NCI-H1105 (cell line): ENCODE measurements at places on chromosomes 2 and 18.

DNA sequence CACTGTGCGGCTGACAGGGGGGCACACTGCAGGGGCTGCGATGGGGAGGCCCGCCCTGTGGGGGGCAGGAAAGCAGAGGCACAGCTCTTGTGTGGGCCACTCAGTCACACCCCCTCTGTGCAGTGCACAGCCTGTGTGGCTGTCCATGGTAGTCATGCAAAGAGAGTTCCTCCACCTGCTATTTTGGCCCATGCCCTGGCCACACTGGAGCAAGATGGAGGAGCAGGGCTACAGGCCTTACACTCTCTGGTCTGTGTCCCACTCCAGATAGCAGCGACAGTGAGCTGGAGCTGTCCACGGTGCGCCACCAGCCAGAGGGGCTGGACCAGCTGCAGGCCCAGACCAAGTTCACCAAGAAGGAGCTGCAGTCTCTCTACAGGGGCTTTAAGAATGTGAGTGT is 28.5 kb upstream of the FAHD2A start:
- no peak for DNase-seq

- no peak for DNase-seq
Observed at GRCh38 chr2:221791844-221792243, 219.7 kb upstream of the EPHA4 start.

- peak; percentile 50 for DNase-seq
Observed at GRCh38 chr2:72920318-72921087, 3.2 kb downstream of the EMX1 start.

- no peak for DNase-seq
Observed at GRCh38 chr18:23824240-23824639, 135.0 kb downstream of the LAMA3 start.

DNA sequence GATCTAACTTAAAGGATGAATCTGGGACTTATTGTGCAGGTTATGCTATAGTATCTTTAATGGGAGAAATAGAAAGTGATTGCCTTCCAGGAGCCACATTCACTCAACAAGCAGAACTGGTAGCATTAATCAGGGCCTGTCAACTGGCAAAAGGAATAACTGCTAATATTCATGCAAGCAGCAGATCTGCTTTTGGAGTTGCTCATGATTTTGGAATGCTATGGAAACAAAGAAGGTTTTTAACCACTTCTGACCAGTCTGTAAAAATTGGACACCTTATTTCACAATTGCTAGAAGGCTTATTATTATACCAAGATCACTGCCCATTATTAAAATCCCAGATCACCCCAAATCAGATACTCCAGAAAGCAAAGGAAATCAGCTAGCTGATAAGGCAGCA is 200.4 kb downstream of the MREG start:
- no peak for DNase-seq

- no peak for DNase-seq
Observed at GRCh38 chr18:22176420-22177326, 7.3 kb downstream of the GATA6 start.

DNA sequence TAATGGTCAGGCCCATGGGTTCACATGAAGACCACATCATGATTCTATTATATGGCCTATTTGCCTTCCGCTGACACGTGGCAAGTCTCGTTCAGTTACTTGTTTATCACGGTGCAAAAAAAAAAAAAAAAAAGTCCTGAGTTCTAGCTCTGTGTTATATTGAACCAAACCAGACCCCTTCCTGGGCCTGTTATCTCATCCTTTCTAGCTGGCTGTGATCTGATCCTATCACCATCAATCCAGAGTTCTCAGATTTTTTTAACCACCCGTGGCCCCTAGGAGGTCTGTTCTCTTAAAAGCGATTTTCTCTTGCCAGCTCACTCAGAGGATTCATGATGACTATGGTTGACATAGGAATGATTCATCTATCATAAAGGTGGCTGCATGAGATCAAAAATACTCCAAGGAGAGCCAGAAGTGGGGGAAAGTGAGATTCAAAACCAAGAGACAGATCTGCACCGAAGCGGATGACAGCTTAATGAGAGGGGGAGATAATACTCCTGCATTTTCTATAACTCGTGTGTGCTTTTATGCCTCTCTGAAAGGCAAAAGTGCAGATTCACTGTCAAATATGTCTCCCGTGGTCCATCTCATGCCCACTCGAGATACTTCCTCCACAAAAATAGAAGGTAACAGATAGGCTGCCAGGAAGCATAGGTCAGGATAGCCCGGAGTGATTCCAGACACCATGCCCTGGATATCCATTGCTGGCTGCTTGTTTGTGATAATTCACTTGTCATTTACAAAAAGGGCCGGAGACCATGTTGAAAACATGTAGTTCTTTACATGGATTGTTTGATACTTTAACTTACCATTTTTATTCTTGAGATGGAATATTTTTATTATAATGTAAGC is 505.7 kb upstream of the KLHL29 start:
- no peak for DNase-seq

DNA sequence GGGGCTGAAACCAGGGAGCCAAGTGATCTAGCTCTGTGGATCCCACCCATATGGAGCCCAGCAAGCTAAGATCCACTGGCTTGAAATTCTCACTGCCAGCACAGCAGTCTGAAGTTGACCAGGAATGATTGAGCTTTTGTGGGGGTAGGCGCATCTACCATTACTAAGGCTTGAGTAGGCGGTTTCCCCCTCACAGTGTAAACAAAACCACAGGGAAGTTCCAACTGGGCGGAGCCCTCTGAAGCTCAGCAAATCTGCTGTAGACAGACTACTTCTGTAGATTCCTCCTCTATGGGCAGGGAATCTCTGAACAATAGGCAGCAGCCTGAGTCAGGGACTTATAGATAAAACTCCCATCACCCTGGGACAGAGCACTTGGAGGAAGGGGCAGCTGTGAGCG is 96.7 kb downstream of the CCDC148 start:
- DNase-seq: no peak

- DNase-seq: no peak
Observed at GRCh38 chr18:8969639-8970390, 132.7 kb upstream of the NDUFV2 start.

DNA sequence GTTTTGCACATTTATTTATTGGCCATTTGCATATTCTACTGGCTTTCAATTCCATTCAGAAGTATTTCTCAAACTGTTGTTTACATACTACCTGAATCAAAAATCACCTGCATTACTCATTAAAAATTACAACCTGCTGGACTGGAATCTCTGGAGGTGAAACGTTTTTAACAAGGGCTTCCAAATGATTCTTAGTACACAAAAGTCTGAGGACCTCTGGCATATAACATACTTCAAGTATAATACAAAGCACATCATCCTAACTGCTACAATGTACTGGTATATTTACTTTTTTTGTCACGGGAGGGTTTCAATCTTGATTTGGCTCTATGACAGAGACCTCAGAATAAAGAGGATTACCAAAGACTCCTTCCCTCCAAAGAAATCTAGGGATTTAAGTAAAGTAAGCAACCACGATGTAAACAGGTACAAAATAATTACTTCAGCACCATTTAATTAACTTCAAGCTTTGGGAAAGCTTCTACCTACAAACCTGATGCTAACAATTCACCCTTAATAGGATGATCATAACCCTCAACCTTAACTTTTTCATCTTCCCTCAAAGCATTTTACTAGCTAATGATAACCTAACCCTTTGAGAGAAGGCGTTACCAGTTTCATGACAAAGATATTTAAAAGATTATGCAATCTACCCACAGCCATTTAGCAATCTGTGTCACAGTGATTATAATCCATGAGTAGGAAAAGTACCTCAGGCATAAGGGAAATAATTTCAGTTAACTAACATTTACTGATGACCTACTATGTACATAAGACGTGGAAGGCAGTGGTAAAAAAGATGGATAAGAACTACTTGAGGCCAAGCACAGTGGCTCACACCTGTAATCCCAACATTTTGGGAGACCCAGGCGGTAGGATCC is 24.7 kb downstream of the ATAD2B start:
- DNase-seq: no peak

GRCh38 chr2:10305715-10306114 is 3.0 kb downstream of the HPCAL1 start:
- no peak for DNase-seq

DNA sequence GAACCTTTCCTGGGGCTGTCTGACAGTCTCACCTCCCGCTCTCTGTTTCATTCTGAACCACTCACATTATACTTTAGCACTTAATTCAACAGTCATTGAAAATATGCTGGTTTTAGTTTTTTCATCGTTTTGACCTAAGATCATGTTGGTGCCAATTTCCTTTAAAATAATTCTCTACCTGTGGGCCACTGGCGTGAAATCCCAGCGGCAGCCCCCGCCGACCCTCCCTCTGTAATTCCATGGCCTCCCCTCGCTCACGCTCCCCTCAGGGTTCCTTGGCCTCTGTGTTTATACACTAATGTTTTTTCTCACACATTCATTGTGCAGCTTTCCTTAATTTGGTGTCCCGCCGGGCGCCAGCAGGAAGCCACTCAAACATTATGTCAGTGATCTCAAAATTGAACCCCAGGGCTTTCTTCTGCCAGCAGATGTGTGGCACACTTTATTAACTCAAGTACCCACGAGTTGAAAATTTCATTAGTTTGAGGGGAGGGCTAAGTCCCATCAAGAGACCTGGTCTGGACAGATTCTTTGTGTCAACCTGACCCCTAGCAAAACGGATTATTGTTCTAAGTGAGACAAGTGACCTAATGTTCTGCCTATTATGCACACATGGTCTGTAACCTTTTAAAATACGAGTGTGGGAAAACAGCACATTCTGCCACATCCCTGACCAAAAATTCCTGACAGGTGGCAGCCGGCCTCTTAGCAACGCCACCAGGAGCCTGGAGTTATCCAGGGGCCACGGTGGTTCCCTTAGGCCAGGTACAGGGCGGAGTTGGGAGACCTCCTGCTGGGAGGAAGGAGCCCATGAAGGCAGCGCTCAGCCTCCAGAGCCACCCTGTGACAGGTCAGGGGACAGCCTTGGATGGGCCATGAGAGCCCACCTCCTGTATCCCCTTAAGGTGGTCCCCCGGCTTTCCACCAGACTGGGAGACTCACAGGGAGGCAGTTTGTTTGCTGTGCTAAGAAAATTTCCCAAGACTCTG is 53.1 kb downstream of the APOB start:
- no peak for DNase-seq

DNA sequence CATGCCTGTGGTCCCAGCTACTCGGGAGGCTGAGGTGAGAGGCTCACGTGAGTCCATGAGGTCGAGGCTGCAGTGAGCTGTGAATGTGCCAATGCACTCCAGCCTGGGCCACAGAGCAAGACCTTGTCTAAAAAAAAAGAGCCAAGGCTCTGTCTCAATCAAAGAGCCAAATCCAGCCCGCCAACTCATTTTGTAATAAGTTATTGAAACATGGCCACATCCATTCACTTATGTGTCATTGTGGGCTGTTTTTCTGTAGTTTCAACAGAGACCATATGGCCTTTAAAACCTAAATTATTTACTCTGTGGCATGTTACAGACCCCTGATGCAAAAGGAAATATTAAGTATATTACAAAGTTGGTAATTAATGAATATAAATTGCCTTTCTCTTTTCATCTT is 60.8 kb downstream of the GPR39 start:
- no peak for DNase-seq

- no peak for DNase-seq
Observed at GRCh38 chr2:113795405-113795920, 39.0 kb upstream of the SLC35F5 start.

DNA sequence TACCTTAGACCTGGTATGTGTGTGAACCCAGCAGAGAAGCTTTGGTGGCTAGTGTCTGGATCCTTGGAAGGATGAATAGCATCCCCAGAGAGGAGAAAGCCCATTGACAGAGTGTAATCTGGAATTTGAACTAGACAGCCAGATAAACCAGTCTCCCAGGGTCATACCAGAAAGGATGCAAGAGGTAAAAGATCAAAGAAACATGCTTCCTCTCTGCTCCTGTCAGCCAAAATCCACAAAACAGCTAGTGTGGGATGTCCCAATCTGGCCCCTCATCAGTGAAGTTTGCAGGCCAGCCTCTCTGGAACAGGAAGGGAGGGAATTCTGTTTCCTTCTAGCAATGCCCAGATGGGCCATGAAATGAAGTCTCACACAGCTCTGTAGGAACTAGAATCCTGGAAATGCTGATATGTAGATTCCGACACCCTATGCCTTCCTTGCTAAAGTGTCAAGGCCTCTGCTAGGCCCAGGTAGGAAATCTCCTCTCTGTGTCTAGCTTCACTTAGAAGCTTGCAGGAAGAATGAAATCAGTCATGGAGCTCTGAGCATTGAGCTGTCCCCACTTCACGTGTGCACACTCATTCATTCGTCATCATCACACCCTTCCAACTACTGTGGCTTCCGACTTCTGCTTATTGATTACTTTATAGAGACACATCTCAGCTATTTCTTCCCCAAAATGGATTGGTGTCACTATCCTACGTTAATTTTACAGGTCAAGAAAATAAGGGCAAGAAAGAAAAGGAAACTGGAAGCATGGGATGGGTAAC is 38.0 kb downstream of the EVA1A start:
- no peak for DNase-seq

GRCh38 chr2:16774980-16775898 is 109.6 kb upstream of the CYRIA start:
- no peak for DNase-seq

GRCh38 chr2:70901227-70902066 is 34.3 kb upstream of the ATP6V1B1 start:
- no peak for DNase-seq

- DNase-seq: no peak
Observed at GRCh38 chr18:3793545-3793944, 343.6 kb downstream of the TGIF1 start.
